GM20000 (cell line): ENCODE measurements at places on chromosomes 3 and 15.

DNA sequence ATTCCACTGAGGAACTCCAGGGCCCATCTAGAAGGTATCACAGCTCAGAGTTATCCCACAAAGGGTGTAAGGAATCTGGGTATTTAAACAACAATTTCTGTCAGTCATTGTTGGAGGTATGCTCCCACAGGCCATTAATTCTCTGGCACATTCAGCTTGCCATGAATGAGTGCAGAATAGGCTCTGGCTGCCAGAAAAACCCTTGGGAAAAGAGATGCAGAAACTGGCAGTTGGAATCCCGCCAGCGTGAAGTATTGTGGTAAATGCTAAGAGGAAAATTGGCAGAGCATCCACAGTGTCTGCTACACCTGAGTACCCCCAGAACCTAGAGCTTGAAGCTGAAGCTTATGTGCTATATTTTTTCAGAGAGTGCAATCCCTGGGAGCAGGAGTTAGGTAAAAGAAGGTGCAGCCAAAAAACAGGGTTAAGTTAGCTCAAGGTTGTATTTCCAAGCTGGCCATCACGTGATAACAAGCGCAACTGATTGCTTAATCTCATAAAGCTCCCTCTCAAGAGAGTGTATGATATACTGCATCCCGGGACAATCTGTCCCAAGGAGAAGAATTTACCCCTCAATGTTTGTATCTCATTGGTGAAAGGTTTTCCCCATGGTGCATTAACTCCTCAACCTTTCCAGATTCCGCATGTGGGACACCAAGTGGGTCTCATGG, 94.2 kb upstream of the ACP3 start:
- DNase-seq = no peak

DNA sequence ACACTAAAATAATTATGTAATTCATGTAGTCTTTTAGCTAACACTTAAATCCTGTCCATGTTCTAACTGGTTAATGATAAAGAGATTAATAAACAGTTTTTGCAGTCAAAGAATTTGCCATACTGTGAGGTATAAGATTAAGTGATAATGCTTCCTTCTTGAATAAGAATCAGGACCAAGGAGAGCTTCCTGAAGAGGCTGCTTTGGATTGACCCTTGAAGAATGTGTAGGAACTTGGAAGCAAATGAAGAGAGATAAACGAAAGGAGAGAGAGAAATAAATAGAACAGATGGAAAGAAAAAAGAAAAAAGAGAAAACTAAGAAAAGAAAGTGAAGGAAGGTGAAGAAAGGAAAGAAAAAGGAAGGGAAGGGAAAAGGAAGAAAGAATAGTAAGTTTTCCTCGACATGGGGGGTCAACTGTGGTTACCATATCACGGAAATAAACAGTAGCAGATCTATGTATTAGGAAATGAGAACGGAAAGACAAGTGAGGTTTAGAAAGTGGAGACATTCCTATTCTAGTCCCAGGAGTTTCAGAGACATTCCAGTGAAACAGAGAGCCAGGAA, 539.8 kb downstream of the FGF12 start:
- no peak for DNase-seq

- DNase-seq = no peak
Observed at GRCh38 chr3:37687966-37688365, 173.7 kb upstream of the CTDSPL start.

- no peak for DNase-seq
Observed at GRCh38 chr3:151016478-151016795, 43.9 kb upstream of the CLRN1 start.

DNA sequence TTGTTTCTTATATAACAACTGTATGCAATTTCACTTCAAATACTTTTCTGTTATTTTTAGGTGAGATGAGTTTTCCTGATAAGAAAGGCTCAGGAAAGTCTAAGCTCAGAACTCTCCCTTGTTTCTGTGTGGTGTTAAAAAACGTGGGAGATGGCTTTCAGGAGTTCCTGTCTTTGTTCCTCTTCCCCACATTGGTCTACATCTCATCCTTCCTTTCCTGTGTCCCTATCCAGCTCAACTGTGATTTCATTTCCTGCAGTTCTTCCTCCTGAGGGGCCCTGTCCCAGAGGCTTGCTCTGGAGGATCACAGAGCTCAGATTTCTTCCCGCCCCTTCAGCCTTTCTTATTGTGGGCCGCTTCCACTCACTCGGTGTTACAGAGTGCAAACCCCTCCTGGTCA, 11.2 kb downstream of the SEC13 start:
- no peak for DNase-seq

DNA sequence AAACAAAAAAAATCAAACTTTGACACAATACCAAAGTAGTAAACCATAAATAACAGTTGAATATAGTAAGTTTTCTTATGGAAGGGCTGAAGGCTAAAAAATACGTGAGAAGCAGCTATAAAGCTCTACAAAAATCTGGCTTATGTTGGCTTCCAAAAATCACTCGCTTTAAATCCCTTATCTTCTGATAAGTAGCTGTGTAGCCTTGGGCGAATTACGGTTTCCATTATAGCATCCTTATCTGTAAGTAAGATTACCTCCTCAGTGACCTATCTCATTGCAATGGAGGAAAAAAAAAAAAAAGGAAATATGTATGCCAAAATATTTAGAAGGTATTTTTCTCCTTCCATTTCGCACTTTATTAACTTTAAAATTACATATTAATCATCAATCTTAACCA, 348.6 kb downstream of the PLOD2 start:
- DNase-seq = no peak

DNA sequence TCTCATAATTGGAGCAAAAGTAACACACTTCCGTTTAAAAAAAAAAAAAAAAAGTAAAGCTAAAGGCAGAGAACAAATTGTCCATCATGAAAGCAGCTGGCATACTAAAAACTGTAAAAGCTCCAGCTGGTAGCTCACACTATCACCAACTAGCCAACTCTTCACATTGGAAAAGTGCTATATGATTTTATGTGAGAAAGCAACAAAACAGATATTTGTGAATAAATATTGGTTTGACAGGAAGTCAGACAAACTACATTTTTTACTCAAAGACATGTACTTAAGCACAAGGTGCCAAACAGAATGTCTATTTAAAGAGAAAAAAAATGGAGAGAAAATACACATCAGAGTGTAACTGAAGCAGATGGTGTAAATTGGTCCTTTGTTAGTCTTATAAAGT, 231.2 kb upstream of the CADM2 start:
- no peak for DNase-seq
